ENCODE measurements at places on chromosomes 16 and 17. TPM values are rescaled to one million over a fixed set of nuclear protein-coding genes. Genes with fewer than 3 reads are reported as not detected.

Gene TMEM100
- 7.5 TPM for total RNA-seq

Gene CCL22
- 0.51 TPM for total RNA-seq

- DNase-seq, result peak; percentile 86
Measured at GRCh38 chr17:21041741-21042457, 912 bp downstream of the USP22 start.

Gene CDK5R1
- total RNA-seq, result 0.72 TPM
